Activated CD4-positive, CD25-positive, alpha-beta regulatory T cell (primary cell): ENCODE measurements at places on chromosomes 1 and 21.

GRCh38 chr1:168719306-168720111 is 9.5 kb downstream of the DPT start:
- DNase-seq, result no peak

DNA sequence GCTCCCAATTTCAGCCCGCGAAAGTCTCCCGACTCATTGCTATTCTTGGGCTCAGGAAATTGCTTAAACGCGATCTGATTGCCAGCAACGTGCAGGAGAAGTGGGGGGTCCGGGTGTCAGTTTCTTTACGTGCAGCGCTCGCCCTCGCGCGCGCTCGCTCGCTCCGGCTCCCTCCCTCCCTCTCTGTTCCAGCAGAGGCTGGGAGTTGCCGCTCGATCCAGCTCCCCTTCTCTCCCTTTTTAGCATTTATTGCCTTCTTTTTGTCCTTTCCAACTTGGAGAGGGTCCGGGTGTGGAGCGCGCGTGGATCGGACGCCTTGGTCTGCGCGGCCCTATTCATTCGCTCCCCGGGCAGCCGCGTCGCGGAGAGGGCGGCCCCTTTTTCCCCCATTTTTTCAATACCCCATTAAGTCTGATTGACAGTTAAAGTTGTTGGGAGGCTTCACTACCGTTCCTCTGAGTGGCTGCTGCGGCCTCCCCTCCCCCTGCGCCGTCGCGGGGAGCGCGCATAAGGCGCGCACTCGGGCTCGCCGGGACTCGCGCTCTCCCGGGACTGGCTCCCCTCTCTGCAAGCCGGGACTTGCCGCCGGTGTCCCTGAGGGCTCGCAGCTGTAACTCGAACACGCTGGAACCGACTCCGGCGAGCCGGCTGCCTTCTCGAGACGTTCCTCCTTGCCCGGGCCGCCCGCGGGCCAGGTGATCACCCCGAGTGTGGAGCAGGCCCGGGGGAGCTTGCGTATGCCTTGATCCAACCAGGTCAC is at the start of gene DHRS3:
Gene DHRS3 (minus strand): TSS at position 310 of the 760 bp plus-strand sequence. CDS start 862 bp downstream, outside the sequence.
- no peak for DNase-seq

GRCh38 chr1:15734296-15734695 is 1.8 kb upstream of the SLC25A34 start:
- no peak for DNase-seq

- no peak for DNase-seq
Observed at GRCh38 chr1:230215031-230215430, 148.0 kb downstream of the GALNT2 start.

DNA sequence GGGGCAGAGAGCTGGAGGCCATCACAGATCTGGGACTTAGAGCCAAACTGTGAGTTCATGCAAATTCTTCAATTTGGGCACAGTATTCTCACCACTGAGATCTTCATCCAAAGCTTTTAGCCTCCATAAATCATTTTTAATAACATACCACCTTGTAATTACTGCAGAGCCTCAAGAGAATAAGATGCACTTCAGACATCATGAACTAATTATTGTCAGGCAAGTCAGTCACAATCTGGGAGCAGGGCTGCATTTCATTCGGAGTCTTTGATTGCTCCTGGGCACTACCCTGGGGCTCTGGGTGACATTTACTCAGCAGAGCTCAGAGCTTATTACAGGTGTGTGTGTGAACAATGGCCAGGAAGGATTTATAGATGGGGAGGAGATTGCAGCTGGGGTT is 623.7 kb downstream of the PTPRU start:
- no peak for DNase-seq

DNA sequence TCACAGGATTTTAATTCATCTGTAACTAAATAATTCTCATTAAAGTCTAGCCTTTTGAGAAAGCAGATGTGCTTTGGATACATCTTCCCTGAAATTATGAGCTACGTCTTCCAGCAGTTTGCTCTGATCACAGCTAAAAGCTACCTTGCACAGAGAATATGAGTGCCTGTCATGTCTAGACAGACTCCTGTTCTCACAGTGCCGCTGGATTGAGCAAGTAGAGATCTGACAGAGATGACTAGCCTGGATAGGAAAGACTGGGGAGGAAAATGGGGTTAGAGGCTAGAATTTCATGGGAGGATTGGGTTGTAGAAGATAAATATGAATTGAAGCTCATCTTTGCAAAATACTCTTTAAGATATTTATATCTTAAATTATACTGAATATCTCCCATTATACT is 24.1 kb downstream of the CEPT1 start:
- DNase-seq, result no peak

- DNase-seq, result no peak
Observed at GRCh38 chr1:216055004-216055403, 368.2 kb downstream of the USH2A start.

DNA sequence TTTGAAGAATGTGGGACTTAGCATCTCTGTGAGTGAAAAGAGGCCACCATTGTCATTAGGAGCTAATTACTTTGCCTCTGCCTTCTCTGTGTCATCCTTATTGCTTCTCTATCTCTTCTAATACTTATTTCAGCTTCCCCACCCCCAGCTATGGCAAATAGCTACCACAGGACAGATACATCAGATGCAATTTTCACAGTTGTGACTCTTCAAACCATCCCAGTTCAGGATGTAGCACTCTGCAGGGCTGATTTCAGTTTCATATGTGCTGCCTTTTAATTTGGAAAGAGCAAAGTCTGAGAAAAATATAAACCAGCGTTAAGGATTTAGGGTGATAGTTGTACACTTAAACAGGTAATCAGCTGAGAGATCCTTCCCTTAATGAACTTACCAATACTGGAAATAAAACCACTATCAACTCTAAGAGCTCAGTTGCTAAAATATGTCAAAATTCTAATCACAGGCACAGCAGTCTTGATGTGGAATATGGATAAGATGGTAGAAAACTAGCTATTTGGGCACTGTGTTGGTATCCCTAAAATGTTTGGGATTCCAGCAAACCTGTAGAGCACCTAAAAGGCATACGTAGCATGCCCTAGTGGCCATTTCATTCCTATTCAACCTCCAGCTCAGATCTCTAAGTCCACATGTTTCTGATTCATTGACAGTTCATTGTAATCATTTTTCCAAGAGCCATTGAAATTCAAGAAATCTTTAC is 148.4 kb downstream of the SYT2 start:
- no peak for DNase-seq

DNA sequence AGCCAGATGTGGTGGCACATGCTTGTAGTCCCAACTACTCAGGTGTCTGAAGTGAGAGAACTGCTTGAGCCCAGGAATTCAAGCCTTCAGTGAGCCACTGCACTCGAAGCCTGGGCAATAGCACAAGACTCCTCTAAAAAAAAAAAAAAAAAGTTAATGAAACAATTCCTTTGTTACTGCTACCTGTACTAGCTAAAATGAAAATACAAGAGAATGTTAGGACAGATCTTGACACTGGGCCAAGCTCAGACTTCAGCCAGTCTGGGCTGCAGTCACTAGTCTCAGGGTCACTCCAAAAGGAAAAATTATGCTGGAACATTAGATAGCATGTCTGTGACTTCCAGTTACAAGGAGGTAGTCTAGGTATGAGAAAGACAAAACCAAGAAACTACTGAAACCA is 56.5 kb downstream of the TRIM33 start:
- no peak for DNase-seq

DNA sequence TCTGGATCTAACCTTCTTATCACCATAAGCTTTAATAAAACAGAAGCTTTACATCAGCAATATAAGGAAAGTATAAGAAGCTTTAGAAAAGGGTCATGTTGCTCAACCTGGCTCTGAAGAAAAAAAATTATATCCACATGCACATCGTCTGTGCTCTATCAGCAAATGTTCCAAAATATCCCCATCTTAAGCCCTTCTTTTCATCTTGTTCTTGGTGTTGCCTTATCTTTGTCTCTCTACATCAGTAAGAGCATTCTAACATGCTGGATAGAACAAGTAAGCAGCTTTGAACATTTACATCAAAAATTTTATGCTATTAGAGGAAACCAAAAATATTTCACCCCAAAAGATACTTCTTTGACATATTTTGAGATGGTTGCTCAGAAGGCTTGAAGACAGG is 157.8 kb upstream of the SNX7 start:
- no peak for DNase-seq

- DNase-seq, result no peak
Observed at GRCh38 chr1:201539561-201540431, 869 bp downstream of the NAV1 start.

DNA sequence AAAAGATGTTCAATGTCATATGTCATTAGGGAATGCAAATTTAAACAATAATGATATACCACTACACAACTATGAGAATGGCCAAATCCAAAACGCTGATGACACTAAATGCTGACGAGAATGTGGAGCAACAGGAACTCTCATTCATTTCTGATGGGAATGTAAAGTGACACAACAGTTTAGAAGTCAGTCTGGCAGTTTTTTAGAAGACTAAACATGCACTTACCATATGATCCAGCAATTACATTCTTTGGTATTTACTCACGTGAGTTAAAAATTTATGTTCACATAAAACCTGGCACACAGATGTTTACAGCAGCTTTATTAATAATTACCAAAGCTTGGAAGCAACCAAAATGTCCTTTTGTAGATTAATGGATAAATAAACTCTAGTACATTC is 110.4 kb upstream of the C1orf21 start:
- no peak for DNase-seq

GRCh38 chr1:31529999-31530684 is 46.2 kb upstream of the TINAGL1 start:
- no peak for DNase-seq

GRCh38 chr1:14786109-14786675 is 187.7 kb downstream of the KAZN start:
- no peak for DNase-seq

GRCh38 chr1:40987439-40988276 is 8.2 kb downstream of the CTPS1 start:
- DNase-seq, result no peak

DNA sequence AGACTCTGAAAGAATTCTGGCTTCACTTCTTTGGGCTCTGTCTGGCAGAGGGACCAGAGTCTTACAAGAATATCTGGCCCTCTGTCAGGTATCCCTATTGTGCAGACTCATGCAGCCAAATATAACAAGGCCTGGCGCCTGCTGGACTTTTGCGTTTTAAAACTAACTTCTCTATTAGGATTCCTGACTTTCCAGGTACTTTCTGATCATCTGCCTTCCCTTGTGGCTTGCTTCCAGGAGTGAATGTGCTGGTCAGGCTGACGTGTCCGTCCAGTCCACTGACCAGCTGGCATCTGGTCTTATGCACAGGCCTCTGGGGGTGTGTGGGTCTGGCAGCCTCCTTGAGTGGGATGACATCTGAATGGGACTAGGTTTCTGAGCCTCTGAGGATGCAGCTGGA is 8.6 kb upstream of the RAB29 start:
- no peak for DNase-seq

GRCh38 chr1:153984123-153984894 is 1.8 kb downstream of the RAB13 start:
- no peak for DNase-seq

GRCh38 chr1:7011826-7012225 is 226.6 kb downstream of the CAMTA1 start:
- DNase-seq, result no peak

GRCh38 chr1:91701472-91701869 is 184.5 kb downstream of the TGFBR3 start:
- no peak for DNase-seq

- DNase-seq, result no peak
Observed at GRCh38 chr1:156937883-156938282, 17.5 kb downstream of the LRRC71 start.

DNA sequence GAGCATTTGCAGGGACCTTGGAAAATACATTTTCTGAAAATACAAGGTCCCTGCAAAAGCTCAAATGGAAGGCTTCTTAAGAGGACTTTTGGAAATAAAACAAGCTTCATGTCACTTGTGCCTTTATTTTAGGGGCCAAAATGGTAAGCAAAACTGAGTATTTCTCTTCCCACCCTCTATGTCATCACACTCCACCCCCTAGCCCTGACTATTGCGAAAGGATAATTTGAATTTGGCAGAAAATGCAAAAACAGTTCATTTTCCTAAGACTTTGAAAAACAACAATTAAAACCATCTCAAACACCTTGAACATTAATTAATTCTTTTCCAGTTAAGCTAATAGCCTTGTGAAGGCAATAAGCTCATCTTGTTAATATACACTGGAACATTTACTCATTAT is 201.7 kb downstream of the TM2D1 start:
- no peak for DNase-seq

DNA sequence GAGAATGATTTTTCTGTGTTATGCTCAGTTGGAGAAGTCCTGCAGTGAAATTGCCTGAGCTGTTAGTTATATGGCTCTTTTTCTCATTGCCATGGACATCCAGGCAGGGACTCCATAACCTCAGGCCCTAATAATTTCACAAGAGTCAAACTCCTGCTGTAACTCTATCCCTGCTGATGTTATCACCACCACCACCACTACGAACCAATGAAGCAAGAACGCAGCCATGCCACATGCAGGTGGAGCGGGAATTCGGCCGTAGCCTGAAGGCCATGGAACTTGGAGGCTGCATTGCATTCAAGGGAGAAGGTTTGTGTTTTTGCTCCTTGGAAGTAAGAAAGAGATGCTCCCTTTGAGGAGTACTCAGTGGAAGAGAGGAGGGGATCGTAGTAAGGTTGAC is 16.8 kb upstream of the DLGAP3 start:
- DNase-seq, result no peak

- no peak for DNase-seq
Observed at GRCh38 chr1:236508593-236509027, 15.2 kb upstream of the LGALS8 start.

- no peak for DNase-seq
Observed at GRCh38 chr1:205438213-205439158, 16.6 kb upstream of the LEMD1 start.

DNA sequence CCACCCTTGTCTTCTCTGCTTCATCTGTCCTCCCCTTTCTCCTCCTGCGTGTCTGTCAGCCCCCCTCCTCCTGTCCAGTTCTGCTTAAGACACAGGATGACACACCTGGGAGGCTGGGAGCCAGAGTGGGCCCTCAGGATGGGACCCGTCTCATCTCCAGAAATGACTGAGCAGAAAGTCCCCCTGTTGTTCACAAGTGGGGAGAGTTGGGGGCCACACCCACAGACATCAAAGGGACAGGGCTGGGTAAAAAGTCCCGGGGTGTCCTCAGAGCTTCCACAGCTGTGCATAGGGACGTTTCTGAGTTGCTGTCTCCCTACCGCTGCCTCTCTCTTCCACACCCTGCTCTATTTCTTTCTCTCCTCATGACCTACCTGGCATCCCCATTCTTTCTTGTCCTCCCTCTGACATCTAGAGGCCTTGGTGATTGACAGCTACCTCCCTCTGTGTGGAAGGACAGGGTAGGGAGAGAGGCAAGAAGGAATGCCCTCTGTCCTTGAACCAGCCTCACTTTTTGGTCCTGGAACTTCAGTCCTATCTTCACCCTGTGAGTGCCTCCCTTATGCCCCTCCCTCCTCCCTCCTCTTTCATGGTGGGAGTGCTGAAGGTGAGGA is 19.5 kb upstream of the SH2D2A start:
- DNase-seq, result no peak

DNA sequence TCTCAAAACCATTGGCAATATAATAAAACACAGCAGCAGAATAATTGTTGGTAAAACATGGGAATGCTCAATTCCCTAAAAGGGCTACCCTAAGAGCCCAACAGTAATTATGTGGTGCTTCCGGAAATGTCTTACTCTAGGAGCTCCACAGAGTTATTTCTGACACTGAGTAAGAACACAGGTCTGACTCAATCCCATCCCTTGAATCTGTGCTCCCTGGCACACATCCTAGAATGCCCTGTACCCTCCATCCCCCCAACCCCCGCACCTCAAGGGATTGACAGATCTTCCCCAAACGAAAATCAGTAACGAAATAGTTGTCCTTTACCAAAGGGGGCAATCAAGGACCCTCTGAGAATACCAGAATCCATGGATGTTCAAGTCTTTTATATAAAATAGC is 71.9 kb downstream of the SMYD2 start:
- no peak for DNase-seq

- DNase-seq, result no peak
Observed at GRCh38 chr1:92951141-92951582, 10.1 kb downstream of the DIPK1A start.
